Muscle of leg (tissue), 16 donors: ENCODE measurements at places on chromosomes 3 and 15. TPM values are rescaled to one million over a fixed set of nuclear protein-coding genes. Genes with fewer than 3 reads are reported as not detected.

Gene IP6K1
- 18.5 TPM for polyA plus RNA-seq

Gene GPR149
- polyA plus RNA-seq: 0.46 TPM

DNA sequence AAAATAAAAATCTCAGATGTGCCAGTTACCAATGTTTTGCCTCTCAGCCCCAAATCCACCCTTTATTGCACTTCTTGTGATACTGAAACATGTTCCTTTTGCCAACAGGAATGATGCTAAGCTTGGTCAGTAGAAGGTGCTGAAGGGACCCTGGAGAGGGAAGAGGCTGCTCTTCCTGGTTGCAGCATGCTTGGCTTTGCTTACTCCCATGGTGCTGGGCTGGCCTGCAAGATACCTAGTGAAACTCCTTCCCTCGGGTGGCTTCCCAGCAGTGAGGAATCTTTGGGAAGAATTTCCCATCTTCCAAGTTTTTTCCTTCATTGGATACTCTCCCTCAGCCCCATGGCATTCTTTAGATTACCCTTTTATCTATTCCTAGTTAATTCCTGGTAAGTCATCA, 151.8 kb upstream of the TGFBR2 start:
- DNase-seq: no peak

GRCh38 chr15:56919609-56920366, 1.3 kb downstream of the TCF12 start:
- DNase-seq: peak; percentile 74

DNA sequence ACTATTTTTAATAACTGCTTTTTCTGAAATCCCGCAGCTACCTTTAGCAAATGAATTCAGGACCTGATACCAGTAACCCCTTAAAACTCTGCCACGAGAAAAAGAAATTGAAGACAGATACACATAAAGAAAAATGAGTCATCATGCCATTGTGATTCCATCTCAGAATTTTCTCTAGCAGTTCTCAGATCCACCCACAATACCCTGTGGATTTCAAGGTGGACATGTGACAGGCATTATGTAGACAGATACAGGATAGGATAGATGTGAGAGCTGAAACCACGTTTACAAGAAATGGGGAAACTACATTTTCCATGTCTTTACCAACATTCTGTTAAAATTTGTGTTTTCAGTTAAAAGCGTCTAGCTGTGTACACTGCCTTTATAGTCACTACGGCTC, 291.9 kb upstream of the NR2F2 start:
- no peak for DNase-seq

GRCh38 chr15:38084289-38084688, 149.8 kb downstream of the TMCO5A start:
- no peak for DNase-seq

DNA sequence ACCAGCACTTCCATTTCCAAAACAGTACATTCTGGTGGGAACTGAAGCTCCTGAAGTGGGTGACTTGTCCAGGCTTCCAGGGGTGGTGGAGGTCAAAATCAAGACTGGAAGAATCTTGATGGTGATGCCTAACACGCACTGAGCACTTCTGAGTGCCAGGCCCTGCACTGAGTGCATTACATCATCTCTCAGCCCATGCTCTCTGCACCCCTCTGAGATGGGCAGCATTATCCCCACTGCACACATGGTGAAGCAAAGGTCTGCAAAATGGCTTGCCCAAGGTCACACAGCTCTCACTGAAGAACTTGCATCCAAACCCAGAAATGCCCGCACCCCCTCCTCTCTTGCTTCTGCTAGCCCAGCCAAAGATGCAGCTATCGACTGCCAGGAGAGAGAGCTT, 36.9 kb downstream of the NTRK3 start:
- no peak for DNase-seq

DNA sequence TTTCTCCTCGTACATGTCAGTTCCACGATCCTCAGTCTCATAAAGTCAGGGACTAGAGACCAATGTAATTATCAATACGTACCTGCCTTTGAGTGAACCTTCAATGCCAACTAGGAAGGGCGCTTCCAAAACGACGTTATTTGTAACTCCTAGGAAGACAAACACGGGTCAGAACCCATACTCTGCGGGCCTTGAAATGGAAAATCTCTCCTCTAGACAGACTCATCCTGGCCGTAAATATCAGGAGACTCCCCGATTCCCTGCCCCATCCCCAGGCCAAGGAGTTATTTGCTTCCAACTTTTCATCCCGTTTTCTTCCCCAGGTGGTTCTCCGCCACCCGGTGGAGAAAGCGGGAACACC, 578 bp downstream of the OIP5 start:
- no peak for DNase-seq

DNA sequence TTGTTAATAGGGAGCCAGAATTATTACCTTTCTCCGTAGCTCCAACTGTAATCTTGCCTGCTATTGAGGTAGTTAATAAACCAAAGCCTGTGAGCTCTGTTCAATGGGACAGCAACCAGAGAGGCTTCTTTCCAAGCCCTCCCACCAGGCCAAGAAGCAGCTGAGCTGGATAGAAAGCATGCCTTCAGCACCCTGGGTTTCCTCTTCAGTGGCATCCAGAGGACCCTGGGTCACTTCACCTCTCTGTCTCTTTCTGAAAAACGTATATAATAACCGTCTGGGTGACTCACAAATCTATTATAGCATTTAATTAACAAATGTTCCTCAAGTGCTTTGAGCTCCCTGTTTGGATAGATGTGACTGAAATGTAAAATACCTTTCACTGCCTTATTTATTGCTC, 420.0 kb downstream of the LPP start:
- DNase-seq: peak; percentile 61
